ENCODE measurements at places on chromosomes 7 and 10.
A peak's percentile ranks its signal among the peaks of the same experiment; 100 is the strongest.

DNA sequence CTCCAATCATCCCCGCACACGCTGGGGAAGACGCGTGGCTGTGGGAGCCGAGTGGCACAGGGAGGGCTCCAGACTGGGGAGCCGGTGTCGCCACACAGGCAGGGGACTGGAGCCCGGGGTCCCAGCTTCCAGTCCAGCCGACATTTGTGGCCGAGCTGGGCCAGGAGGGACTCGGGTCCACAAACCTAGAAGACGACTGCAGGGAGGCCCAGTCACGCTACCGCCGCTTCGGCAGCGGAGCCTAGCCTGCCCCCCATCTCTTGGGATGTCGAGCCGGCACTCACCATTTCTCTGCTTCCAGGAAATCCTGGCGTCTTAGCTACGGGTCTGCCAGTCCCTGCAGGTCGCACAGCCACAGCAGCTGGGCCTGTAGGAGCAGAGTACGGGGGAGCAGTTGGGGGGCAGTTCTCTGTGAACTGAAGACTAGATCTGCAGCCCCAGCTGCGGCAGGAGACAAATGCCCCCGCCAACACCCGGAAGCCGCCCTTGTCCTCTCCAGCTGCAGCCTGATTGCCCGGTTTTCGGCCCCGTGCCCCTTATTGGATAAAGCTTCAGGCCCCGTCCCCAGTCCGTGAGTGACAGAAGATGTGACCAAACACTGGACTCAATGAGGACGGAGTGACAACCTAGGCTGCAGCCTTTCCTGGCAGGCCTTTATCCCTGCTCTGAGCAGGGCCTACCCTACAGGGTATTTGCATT lies 270.7 kb downstream of the ZNF33B start:
- no peak for DNase-seq

DNA sequence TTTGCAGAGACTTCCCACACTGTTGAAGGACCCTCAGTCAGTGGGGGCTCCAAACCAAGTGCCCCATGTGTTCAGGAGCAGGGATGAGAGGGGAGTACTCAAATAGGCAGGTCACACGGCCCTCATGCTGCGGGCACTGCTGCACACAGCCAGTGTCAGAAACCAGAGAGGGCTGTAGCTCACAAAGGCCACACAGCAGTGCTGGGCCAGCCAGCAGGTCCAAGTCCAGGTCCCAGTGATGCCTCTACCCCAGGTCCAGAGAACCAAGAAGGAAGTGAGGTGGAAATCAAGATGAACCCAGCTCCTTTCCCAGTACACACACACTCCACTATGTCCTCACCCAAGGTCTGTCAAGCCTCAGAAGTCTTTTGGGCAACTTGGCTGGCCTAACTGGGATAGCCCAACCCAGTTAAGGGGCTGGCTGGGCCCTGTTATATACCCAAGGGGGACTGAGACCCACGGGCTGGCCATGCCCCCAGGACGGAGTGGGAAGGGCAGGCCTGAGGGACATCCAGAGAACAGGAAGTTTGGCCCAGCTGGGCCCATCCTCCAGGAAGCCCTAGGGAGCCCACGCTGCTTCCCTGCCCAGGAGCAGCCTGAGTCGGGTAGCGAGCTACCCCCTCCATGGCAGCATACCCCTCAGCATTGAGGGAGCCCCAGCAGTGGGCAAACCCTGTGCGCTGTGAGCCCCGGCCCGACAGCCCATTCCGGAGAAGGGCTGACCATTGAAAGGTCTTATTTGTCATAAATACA lies 24.3 kb downstream of the GRID1 start:
- no peak for DNase-seq

DNA sequence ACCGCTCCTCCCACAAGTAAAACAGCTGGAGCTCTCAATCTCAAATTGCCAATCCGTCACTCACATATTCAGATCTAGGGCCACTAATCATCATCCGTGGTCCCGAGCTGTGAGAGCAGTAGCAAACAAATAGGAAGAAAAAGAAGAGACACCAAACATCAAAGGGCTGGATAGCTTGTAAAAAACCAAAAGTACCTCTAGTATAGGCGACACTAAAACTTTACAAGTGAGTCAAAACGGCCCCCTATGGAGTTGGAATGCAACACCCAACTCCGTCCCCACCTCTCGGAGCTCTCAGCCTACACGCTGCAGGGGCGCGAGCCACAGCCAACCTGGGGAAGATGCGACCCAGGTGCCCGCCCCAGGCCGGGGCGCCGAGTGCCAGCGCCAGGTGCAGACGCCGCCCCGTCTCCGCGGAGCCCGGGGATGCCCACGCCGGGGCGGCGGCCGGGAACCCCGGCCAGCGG lies 581 bp downstream of the FAM3C start:
- peak; percentile 53 for DNase-seq

GRCh38 chr10:35011771-35012191 lies 78.4 kb downstream of the CUL2 start:
- no peak for DNase-seq

DNA sequence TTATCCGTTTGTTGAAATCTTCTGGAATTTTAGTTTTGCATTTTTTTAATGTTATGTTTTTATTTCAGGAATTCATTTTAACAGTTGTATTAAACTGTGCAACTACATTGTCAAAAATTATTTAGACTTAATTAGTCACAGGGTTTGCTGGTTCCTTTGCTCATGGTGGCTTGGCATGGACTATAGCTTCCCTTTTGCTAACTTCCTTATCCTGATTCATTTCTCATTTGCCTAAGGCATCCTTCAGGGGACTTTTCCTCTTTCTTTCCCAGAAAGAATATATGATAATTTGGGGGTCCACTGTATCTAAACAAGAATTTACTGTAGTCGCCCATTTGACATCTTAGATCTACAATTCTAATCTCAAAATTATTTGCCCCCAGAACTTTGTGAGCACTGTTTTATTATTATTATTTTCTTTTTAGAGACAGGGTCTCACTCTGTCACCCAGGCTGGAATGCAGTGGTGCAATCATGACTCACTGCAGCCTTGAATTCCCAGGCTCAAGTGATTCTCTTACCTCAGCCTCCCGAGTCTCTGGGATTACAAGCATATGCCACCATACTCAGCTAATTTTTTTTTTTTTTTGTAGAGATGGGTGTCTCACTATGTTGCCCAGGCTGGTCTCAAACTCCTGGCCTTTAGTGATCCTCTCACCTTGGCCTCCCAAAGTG lies 13.9 kb downstream of the FIGNL1 start:
- no peak for DNase-seq
